Stimulated activated CD8-positive, alpha-beta memory T cell treated with anti-CD3 and anti-CD28 coated beads, Interleukin-4, amount 100 ng/mL, for 1 hour (primary cell): ENCODE measurements at places on chromosomes 2 and 18.

- DNase-seq, result no peak
Observed at GRCh38 chr2:143468341-143468888, 339.2 kb downstream of the ARHGAP15 start.

- no peak for DNase-seq
Observed at GRCh38 chr2:149330127-149331022, at the start of gene LYPD6. Gene LYPD6, plus strand, starts transcription at chr2:149330587. Its CDS starts 107,122 bp downstream, at chr2:149437709.

DNA sequence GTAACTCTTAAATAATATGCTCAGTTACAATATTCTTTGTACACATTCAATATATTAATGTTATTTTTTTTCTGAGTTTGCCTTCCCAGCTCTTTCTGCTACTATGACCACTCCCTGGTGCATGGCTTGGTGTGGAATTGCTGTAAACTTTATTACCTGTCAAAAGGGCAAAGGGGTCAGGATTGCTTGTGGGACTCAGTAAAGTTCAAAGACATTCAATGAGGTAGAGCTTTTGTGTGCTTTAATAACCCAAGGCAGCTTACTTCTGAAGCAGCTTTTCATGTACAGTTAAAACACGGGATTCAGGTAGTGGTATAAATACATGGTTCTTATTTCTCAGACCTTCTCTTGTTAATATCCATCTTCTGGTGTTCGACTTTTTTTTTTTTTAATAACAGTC, 132.8 kb downstream of the MEIS1 start:
- no peak for DNase-seq

- DNase-seq, result no peak
Observed at GRCh38 chr2:221485503-221485870, 86.6 kb downstream of the EPHA4 start.

DNA sequence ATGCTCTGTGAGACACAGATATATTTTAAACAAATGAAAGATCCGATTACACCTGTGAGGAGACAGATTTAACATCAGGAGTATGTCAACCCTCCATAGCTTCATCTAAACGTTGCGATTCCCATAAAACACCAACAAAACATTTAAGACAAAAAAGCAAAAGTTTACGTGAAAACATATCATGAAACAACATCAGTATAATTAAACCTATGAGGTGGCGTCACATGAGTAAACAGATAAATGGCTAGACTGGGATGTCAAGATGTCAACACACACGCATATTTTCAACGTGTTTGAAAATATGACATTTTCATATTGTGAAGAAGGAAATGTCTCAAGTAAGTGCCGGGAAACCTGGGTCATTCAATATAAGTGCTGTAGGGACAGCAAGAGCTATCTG, 25.5 kb upstream of the GPC1 start:
- DNase-seq, result no peak

- no peak for DNase-seq
Observed at GRCh38 chr2:168087401-168087800, 160.0 kb downstream of the STK39 start.

GRCh38 chr2:132668189-132668823, 1.7 kb downstream of the LYPD1 start:
- DNase-seq, result no peak

DNA sequence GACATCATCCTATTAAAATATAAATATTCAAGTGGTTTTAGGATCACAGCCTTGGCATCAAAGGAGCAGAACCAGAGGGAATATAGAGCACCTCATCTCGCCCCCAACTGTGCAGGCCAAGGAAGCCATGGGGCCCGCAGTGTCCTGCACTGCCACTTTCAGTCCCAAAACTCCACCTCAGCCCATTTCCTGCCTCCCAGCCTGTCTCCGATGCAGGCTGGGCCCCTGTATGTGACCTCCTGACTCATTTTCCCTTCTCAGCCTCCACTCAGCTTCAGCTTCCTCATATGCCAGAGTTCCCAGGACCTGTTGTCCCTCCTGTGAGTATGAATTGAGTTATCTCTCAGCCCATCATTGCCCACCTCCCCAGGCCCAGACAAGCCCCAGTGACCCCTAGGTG, 72.9 kb upstream of the GLI2 start:
- no peak for DNase-seq

- DNase-seq, result no peak
Observed at GRCh38 chr2:128378231-128379020, 59.8 kb upstream of the HS6ST1 start.

- DNase-seq, result no peak
Observed at GRCh38 chr2:120287183-120288015, 34.7 kb downstream of the RALB start.

GRCh38 chr2:154698721-154699574, 453 bp downstream of the KCNJ3 start:
- no peak for DNase-seq

GRCh38 chr18:26082475-26082874, 7.9 kb downstream of the SS18 start:
- DNase-seq, result no peak
